ENCODE measurements at places on chromosomes 2 and 18.

DNA sequence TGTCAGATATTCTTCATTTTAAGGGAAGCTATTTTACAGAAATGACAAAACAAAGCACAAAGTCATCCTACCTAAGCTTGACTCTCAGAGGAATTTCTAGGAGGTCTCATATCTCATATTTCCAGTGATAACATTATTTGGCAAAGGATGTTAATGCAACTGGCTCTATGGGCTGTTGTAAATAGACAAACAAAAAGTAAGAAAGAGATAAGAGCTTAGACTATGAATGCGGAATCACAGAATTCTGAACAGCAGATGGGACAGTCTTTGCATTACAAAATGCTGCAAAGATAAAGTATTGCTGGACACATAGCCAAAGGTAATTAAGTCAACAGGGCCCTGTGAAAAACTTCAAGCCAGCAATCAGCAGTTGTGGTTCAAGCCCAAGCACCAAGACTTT, 23.9 kb downstream of the PIAS2 start:
- DNase-seq = no peak

GRCh38 chr2:218896501-218897393, 16.1 kb downstream of the WNT10A start:
- DNase-seq = peak; percentile 93

GRCh38 chr2:158179660-158180059, 78.0 kb downstream of the UPP2 start:
- DNase-seq = no peak

DNA sequence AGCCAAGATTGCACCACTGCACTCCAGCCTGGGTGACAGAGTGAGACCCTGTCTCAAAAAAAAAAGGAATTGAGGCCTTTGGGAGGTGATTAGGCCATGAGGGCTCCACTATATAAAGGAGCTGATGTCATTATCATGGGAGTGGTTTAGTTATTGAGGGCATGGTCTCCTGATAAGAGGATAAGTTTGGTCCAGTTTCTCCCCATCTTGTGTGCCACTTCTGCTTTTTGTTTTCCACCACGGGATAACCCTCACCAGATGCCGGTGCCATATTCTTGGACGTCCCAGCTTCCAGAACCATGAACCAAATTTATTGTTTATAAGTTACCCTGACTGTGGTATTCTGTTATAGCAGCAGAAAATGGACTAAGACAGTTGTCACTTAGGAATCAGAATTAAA, 125.8 kb downstream of the C1D start:
- no peak for DNase-seq

DNA sequence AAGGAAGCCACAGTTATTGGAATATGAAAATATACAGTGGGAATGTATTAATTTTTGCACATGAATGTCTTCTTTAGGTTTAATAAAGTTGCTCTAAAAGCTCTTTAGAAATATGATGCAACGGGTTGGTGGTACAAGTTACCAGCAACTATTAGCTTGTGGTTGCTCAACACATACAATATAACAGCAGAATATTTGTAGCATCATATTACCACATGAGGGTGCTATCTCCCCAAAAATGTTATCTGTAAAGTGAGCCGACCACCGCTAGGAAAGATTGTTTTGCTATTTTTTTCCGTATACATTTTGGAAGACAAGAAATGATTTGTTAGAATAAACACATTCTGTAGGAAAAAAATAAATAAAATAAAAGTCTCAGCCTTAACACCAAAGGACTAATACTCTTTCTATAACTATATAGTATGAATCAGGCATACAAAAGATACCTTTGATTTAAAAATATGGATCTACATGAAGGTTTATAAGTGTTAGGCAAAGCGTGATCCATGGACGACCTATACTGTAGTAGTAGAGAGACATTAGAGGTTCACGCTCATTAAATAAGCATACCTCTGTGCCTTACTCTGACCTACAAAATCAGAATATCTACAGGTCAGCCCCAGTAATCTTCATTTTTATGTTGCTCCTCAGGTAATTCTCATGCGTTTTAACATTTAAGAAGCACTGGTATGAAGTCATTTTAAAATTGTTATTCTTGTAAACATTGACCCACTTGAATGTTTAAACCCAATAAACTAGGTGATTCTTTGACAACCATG, 1110.6 kb upstream of the ACVR2A start:
- DNase-seq = no peak

- no peak for DNase-seq
Measured at GRCh38 chr2:185471441-185471840, 267.2 kb upstream of the FSIP2 start.

- DNase-seq = no peak
Measured at GRCh38 chr18:79508565-79509535, 113.1 kb downstream of the NFATC1 start.

- peak; percentile 8 for DNase-seq
Measured at GRCh38 chr2:60735496-60736250, 20.4 kb upstream of the PAPOLG start.

DNA sequence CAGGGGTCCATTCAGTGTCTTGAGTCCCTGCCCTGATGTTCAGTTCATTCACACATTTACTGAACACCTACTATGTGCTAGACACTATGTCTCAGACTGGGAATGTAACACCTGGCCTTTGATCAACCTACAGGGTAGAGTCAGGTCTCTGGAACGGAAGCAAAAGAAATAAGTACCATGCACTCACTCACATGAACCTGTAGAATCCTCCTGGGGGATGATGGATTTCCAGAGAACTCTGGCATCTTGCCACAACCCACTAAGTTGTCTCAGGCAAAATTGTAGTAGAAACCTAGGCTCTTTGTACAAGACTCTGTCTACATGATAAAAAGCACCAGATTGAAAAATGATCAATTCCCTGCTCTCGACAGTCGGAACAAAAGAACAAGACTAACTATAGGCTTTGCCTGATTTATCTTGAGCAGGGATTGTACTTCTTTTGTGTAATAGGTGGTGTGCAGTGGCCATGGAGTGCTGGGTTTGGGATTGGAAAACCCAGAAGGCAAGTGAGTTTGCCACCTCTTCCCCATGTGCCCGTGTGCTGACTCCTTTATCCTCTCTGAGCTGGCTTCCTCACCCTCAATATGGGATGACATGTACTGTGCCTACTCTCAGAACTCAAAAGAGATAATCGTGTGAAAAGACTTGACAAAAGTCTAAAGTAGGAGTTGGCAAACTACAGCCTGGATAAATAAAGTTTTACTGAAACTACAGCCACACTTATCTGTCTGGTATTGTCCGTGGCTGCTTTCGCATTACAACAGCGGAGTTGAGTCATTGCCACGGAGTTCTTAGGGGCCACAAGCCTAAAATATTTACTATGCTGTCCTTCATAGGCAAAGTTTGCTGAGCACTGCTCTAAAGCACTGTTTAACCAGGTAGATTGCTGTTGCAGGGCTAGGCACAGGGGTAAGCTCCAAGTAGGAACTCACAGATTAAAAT, 4.4 kb downstream of the CAPN14 start:
- DNase-seq = no peak

DNA sequence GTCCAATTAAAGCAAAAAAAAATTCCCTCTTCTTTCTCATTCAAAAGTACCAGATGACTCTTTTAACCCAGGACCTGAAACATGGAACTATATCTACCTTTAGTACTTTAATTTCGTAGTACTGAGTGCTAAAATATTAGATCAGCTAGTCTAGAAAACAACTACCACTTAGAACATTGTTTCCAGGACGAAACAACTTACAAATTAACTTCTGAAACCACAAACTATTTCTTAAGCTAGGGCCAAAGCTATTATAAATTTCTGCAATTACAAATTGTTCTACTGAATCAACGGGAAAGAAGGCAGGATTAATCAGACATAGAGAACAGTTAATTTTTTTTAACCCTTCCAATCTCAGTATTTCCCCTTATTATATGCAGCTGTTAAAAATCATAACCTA, 39.9 kb downstream of the DARS1 start:
- DNase-seq = no peak

DNA sequence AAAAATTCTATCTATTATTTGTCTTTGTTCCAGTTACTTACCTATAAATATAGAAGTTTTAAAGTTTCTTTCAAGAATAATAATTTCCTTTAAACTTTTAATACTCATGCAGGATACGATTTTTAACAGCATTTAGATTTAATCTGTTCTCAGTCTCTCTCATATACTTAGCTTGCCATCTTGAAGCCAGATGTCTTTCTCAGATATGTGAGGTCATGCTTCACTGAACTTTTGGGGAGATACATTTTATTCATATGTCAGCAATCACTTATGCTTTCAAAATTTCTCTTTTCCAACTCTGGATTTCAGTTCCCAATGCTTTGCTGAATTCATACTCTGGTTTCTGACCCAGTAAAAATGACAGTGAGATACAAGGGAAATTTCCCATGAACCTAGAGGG, 66.5 kb upstream of the CCDC178 start:
- no peak for DNase-seq

- DNase-seq = peak; percentile 14
Measured at GRCh38 chr18:26088487-26088886, 1.9 kb downstream of the SS18 start.

DNA sequence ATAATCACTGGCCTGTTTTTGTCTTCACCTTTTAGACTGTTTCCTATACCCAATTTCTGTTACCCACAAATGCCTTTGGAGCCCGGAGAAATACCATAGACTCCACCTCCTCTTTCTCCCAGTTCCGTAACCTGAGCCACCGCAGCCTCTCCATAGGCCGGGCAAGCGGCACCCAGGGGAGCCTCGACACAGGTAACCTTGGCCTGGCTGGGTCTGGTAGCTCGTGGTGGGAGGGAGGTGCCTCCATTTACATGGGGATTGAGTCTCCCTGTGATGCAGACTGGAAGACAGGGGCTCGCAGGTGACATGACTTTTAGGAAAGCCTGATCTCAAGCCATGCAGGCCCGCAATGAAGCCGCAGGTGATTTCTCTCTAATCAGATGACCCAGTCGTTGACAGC, 100.6 kb downstream of the CABLES1 start:
- no peak for DNase-seq
